Stimulated activated CD8-positive, alpha-beta memory T cell treated with anti-CD3 and anti-CD28 coated beads, Interleukin-7, amount 100 ng/mL, for 48 hours (primary cell): ENCODE measurements at places on chromosomes 2 and 18.
A peak's percentile ranks its signal among the peaks of the same experiment; 100 is the strongest.

DNA sequence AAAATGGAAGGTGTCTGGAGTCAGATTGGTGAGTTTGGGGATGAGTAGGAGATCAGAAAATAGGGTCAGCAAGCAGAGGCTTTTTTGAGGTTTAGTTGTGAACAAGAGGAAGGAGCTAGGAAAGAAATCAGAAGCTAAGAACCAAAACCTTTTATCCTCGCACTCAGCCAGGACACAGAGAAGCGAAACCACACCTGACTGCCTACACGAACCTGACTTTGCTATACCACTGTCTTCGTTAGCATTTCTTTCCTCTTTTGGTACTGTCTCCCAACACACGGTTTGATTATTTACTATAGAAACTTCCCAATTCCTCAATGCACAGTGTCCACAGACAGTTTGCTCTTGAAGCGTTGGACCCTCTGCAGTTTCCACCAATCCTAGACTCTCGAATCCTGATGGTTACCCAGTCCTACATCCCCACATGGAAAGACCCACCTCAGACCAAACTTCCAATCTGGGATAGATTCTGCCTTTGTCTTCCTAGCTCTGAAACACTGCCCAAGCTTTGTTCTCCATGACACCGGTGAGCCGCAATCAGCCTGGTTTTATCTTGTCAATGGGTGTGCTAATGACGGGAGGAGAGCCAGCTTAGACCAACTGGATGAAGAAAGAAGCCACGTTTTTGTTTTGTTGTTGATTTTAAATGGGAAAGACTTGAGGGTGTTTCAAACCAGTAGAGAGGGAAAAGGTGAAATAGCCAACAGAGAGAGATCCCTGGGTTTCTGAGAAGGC lies 137.4 kb downstream of the CABLES1 start:
- DNase-seq, result no peak

DNA sequence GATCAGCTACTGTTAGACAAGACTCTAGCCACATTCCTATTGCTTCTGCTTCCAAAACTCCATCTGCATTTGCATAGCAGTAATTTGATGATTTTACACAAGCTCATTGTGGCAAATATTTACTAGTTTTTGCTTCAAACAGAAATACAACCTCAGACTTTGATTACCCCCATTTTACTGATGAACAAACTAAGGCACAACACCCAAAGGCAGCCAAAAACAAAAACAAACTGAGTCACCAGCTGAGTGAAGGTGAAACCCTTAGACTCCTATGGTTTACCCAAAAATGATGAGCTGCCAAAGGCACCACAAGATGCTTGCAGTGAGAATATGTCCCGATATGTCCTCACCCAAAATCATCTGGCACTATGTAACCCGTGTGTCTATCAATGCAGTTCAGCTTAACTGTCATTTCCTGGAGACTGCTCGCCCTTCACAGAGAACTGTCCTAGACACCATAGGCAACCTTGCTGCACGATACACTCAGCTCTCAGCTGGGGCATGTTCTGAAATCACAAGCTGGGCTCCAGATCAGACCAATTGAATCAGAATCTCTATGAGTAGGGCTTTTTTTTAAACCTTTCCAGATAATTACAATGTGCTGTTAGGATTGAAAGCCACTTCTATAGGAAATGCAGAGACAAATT lies 4.1 kb upstream of the EVA1A start:
- DNase-seq, result no peak

DNA sequence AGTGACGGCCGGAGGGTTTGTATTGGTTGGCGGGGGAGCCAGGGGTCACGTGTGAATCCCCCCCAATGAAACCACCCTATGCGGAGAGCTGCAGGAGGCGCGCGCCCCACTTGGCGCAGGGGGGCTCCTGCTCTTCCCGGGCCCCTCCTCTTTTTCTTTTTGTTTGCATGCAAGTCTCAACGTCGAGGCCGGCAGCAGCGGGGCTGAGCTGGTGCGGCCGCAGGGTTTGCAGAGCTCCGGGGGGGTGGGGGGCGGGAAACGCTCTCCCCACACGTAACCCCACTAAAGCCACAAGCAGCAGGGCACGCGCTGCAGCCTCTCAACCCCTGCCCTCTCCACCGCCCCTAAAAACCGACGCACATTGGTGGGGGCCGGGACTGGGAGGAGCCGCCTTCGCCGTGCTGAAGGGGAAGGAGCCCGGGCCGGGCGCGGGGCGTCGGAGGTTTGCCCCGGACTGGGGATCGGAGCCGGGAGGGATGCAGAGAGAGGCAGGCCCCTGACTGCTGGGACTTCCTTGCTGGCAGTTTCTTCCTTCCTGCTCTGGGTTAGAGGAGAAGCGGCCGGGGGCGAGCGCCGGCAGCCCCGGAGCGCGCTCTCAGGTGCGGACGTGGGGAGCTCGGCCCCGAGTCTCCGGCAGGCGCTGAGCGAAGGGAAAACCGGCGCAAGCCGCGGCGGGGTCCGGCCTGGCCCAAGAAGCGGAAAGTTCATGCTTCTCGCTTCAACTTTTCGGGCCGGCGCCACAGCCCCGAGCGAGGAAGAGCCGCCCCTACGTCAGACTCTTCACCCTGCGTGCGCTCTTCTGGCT lies 864 bp downstream of the LBH start:
- DNase-seq, result peak; percentile 63

DNA sequence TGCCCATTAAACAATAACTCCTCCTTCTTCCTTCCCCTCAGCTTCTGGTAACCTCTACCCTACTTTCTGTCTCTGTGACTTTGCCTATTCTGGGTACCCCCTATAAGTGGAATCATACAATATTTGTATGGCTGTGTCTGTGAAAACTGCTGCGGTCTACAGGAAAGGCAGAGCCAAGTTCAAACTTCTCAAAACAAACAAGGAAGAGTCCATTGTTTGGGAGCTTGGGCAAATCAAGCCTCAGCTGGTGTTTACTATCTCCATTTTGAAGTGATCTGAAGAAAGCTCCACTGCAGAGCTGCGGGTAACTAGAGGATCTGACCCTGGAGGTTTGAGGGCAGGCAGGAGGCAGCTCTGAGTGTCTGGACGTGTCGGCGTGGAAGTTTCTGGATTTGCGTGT lies 48.6 kb upstream of the DAPL1 start:
- DNase-seq, result no peak

DNA sequence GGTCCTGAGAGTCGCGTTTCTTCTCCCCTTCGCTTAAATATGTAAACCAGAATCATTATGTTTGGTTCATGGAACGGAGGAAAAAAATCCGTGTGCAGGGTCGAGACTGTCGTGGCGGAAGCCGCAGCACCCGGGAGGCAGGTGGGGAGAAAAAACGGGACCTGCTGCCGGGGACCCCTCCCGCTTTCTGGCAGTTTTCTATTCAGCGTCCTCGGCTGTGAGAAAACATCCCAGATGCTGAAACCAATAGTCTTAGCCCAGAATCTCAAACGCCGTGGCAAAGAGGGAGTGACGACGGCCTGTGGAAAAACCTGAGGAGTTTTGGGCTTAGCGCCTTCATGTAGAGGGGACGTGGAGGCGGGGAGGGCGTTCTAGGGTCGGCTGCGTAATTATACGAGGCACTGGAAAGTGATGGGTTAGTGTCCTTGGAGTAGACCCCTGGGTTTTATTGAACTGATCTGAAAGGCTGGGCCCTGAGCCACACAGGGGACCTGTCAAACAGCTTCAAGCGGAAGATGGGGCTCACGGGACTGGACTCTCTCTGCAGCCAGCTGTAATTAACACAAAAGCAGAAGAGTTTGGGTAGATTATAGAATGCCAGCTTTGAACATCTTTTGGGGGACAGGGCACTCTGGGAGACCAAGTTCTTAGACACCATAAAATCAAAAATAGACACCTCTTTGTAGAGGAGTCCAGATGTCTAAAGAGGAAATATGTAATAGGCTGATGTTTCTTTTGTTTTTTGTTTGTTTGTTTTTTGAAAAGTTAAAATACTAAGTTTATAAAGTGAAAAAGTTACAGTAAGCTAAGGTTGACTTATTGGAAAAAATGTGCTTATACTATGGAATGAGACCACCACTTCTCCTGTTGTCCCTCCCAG lies 834 bp upstream of the BUB1 start:
- DNase-seq, result no peak

DNA sequence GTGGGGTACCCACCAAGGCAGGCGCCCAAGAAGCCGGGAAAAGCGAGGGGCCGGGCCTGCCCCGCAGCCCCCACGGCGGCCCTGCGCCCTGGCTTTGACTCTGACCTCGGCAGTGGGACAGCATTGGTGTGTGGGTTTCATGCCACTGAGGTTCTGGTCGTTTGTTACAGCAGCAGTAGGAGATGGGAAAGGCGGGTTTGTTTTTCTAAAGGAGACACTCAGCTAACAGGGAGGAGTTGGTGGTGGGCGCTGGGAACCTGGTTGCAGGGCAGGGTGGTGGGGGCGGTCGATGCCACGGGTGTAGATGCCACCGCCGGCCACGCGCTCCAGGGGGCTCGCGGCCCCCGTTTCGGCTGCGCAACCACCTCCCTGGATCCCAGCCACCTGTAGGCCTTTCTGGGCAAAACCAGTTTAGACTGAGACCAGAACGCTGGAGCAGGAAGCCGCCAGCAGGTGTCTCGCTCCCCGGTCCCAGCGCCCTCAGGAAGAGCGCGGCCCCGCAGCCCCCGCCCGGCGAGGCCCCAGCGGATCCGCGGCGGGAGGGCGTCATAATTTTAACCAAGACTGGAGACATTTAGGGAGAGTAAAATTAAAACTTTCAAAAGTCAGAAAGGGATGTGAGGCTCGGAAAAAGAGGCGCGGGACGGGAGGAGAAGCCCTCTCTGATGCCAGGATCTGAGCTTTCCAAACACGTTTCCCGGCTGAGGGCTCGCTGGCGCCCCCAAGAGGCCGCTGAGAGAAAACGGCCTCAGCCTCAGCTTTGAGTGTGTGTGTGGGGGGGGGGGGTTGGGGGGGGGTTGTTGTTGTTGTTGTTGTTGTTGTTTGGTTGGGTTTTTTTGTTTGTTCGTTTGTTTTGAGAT lies 17.4 kb downstream of the CIDEA start:
- no peak for DNase-seq

- DNase-seq, result no peak
Measured at GRCh38 chr2:176103194-176103593, 3.6 kb downstream of the HOXD12 start.

DNA sequence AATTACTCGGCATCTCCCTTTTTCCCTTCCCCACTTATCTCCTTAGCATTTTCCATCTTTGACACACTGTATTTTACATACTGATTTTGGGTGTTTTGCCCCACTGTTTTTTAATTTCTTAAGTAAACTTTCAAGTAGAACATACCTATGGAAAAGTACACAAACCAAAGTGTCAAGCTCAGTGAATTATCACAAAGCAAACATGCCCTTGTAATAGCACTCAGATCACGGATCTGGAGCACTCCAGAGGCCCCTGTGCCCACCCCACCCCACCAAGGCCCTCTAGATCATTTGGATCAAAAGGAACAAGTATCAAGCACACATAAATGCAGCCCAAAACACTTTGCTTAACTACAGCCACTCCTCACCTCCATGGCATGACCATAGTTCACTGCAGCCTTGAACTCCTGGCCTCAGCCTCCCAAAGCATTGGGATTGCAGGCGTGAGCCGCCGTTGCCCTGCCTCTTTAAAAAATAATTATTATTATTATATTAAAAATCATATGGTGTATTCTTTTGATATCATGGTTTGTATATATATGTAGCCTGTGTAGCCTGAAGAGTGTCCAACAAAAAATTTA lies 38.1 kb downstream of the FER1L5 start:
- no peak for DNase-seq

DNA sequence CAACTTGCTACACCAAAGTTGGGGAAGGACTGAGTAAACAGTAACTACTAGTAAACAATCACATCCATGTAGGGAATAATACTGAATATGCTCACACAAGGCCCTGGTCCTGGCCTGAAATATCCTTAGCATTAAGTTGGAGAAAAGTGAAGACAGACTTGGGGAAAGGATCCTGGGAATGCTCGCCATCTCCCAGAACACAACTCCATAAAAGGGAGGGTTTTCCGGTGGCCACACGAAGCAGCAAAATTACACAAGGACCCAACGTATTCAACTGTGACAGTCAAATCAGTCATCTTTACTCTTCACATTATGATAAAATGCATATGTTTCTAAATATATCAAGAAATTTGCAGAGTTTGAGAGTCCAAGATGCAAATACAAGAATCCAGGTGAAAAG lies 7.3 kb downstream of the NEMP2 start:
- no peak for DNase-seq

- no peak for DNase-seq
Measured at GRCh38 chr18:457140-457519, 43.4 kb downstream of the COLEC12 start.

DNA sequence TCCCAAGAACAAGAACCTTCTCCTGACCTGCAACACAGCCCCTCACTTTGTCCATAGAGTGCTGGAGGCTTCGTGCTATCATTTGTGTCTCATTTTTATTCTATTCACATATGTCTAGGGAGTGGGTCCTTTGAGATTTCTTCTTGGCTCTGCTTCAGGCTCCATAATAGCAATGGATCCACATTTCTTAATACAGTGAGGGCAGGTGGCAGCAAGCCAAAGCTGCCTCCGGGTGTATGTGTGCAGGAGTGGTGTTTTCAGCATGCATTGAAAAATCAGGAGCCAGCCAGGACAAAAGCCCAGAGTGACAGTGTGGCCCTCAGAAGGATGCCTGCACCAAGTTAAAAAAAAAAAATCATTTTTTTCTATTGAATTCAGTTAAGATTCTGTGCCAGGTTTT lies 115.1 kb upstream of the PELI1 start:
- DNase-seq, result no peak
